ENCODE measurements at places on chromosomes 2 and 18. TPM values are rescaled to one million over a fixed set of nuclear protein-coding genes. Genes with fewer than 3 reads are reported as not detected.

MARCO gene
- total RNA-seq = not detected

FAM237A gene
- not detected for total RNA-seq

ALLC gene
- total RNA-seq = not detected

CCDC150 gene
- 3.6 TPM for total RNA-seq

SLC4A5 gene
- 0.65 TPM for total RNA-seq

ARHGAP15 gene
- 0.42 TPM for total RNA-seq

DSC1 gene
- not detected for total RNA-seq

CCDC195 gene
- not detected for total RNA-seq

UPP2 gene
- 0.60 TPM for total RNA-seq

RNF125 gene
- total RNA-seq = 0.87 TPM

LCT gene
- not detected for total RNA-seq

SERPINB3 gene
- total RNA-seq = not detected

CCDC148 gene
- total RNA-seq = 0.52 TPM

RGPD4 gene
- 0.10 TPM for total RNA-seq

NAT8 gene
- not detected for total RNA-seq

FBLN7 gene
- 0.77 TPM for total RNA-seq

GPR45 gene
- not detected for total RNA-seq

ST6GAL2 gene
- total RNA-seq = 319 TPM

STEAP3 gene
- 46.6 TPM for total RNA-seq

ACVR1 gene
- total RNA-seq = 81.7 TPM

CABLES1 gene
- total RNA-seq = 29.3 TPM

KIF5C gene
- 3.8 TPM for total RNA-seq

MOCOS gene
- 13.2 TPM for total RNA-seq

NT5C1B gene
- total RNA-seq = not detected

KIAA2012 gene
- total RNA-seq = not detected

CXCR1 gene
- not detected for total RNA-seq

ANKRD30B gene
- not detected for total RNA-seq

CRYBA2 gene
- not detected for total RNA-seq

REG1B gene
- total RNA-seq = not detected

HES6 gene
- total RNA-seq = 16.5 TPM

TXNDC9 gene
- total RNA-seq = 32.0 TPM

LINC00305 gene
- not detected for total RNA-seq

TEKT4 gene
- total RNA-seq = not detected

FAM117B gene
- 6.0 TPM for total RNA-seq

RBM43 gene
- total RNA-seq = 5.6 TPM

KCMF1 gene
- total RNA-seq = 101 TPM

Measured in chondrocyte (in vitro differentiated cells).